ENCODE measurements at places on chromosomes 11 and 22.

- no peak for DNase-seq
Observed at GRCh38 chr11:122695076-122695615, 39.6 kb downstream of the UBASH3B start.

DNA sequence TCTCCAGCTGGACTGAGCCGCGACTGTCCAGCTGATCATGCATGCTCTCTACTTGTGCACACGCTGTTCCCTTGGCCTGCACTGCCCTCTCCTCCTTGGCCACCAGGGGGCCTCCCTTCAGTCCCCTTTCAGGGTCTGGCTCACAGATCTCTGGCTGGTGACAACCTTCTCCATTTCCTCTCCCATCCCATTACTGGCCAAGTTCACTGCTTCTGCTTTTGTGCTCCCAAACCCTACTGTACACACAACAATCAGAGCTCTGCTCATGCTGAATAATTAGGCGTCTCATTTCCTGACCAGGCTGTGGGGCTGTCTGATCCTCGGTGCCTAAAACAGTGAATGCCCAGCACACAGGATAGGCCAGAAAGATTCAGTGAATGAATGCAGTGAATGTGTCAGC lies 224.0 kb upstream of the NARS2 start:
- DNase-seq, result peak; percentile 58

GRCh38 chr22:37906364-37907008 lies 389 bp downstream of the MICALL1 start:
- no peak for DNase-seq

- DNase-seq, result no peak
Observed at GRCh38 chr11:55726715-55727324, 46.4 kb upstream of the OR5D13 start.

- DNase-seq, result no peak
Observed at GRCh38 chr11:79321263-79321662, 119.6 kb downstream of the TENM4 start.

Data from left lung (tissue), 14 donors.